ENCODE measurements at places on chromosomes 12 and 14.

DNA sequence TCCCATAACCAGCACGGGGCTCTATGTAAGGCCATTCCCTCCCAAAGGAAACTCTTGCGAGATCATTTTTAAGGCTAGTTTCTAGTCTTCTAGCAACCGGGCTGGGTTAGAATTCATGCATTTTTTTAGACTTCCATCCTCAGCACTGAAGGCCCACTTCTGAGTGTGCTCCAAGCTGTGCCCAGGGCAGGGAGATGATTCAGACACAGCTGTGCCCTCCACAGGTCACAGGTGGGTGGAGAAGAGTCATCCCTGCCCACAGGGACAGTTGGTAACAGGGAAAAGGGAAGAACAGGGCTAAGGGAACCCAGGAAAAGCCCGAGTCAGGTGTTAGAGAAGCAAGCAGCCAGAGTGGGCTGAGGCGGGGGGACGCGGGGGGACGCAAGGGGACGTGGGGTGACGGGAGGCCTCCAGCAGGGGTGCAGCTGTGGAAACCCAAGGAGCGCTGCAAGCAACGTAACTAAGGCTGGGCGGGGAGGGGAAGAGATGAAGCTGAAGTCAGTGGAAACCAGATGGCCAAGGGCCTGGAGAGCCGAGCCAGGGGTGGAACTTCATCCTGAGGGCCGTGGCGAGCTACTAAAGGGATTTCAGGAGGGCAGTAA lies 27.2 kb upstream of the PPP2R5C start:
- DNase-seq, result no peak

GRCh38 chr12:41772478-41772877 lies 372.2 kb downstream of the GXYLT1 start:
- no peak for DNase-seq

DNA sequence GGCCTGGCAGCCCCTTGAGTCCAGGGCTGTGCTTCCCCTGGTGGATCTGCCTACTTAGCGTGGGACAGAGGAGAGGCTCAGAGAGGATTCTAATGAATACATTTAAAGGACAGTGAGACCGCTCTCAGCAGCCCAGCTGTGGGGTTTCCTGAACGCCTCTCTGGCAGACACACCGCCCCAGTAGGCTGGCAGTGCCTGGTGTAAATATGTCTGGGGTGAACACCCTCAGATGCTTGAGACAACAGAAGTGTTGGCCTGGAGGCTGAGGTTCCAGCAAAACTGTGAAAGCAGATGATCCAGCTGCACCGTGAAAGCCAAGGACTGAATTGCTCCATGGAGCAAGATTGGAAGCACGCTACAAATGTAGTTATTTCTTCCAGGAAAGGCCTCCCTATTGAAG lies 55.1 kb downstream of the LRRC74A start:
- no peak for DNase-seq

DNA sequence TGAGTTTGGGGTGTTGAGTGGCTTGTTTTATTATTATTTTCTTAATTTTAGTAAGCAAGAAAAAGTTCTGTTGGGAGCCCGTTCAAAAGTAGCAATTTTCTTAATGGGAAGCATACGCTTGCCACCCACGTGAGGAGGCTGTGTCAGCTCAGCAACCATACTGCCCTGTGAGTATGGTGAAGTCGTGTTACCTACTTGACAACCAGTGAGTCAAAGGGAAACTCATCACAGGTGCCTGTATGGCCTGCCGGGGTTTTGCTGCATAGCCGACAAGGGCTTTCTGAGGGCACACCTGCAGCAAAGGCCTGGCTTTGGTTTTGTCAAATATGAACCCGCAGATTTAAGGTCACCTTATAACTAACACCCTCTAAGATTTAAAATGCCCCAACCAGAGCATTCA lies 31.1 kb downstream of the PITPNM2 start:
- no peak for DNase-seq

DNA sequence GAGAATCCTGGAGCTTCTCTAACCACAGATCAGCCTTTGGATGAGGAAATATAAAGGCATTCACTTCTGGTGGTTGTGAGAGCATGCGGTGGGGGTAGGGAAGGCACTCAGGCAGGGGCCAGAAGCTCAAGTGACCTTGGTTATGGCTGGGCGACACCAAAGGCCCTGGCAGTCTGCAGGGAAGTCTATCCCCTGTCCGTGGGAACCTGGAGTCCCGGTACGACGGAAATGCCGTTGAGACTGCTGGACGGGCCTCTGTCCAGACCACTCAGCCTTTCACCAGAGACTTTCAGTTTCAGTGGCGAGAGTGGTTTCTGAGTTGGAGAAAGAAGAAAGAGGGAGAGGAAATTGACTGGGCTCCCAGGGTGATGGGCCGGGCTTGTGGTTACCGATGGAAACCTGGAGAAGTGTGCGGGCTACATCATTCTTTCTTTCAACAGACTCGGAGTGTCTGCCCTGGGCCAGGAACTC lies 20.9 kb downstream of the ISCA2 start:
- DNase-seq, result no peak

DNA sequence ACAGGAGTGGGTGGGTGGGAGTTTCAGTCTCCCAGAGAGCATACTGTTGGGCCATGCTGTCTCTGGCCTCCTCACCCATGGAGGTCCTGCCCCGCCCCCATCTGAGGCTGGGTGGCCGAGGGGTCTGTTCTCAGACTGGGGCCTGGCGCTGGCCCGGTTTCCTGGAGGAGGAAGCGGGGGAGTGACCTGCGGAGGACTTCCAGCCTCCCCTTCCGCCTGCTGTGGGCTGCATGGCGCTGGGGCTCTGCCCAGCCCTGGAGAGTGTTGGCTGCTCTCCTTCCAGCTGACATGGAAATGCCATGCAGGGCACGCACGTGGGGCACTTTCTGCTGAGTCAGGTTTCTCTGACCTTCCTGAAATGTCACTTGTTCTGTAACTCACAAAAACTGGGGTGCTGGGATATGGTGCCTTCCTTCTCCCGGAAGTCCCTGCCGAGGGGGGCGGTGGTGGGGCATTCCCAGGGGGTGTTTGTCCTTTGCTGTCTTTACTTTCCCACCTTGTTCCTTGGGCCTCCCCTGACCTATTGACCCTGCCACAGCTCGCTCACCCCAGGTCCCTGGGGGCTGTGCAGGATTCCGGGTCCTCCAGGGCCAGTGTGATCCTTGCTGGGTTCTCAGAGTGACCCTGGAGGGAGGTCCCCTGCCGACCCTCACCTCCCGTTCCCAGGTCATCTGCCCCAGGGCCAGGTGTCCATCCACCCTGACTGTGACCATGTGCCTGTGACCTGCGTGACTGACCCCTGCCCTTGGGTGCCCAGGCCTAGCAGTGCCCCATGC lies 23.6 kb downstream of the PACS2 start:
- DNase-seq, result no peak

DNA sequence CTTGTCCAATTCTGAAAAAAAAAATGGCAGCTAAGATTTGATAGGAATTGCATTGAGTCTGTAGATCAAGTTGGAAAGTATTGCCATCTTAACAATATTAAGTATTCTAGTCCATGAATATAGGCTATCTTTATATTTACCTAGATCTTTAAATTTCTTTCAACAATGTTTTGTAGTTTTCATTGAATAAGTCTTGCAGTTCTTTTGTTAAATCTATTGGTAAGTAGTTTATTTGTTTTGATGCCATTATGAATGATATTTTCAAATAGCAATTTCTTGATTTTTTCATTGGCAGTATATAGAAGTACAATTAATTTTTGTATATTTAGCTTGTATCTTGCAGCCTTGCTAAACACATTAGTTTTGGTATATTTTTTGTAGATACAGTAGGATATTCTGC lies 71.6 kb downstream of the SYNE2 start:
- no peak for DNase-seq

DNA sequence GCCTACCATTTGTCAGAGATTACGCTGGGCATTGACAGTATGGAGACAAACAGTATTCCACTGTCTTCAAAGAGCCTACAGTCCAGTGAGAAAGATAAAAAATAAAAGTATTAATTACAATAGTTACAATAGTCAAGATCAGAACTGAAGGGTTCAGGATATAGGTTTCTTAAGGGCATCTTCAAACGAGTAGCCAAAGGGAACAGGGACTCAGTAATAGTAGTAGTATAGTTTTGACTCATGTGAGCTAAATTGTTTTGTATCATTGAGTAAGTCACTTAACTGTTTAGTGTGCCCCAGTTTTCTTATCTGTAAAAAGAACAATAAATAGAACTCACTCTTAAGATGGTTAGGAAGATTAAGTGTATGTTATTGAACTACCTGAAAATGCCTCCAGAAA lies 123.6 kb downstream of the METTL25 start:
- DNase-seq, result no peak

DNA sequence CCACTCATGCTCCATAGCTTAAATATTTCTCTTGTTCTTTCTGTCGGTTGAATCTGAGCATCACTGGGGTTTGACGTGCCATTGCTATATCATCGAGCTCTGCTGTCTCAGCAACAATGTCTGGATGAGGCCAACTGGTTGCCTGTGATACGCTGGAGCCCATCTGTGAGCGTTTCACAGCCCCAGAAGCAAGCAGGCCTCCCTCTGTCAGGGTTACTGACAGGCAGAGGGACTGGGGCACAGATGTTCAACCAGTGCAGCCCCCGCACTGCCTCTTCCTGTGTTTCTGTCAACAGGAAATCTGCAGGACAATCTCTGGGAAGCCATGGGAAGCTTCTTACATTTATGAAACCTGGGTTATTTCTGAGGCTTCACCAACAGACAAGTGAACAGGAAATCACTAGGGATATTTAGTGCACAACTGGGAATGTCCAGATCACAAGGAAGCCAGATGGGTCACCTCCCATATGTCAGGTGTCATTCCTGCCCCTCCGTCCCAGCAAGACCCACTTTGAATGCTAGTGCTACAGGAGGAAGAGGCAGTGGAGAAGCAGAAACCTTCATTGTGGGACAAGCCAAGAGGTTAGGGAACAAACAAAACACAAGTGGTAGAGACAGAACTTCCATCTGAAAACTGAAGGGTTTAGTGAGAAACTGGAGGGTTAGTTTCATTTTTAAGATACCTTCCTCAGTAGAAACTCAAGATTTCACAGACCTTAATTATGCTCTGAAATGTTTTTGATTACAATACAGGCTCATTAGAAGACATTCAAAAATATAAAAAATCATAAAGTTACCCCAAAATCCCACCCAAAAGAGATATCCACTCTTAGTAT lies 24.1 kb downstream of the DMAC2L start:
- DNase-seq, result peak; percentile 60

- DNase-seq, result no peak
Observed at GRCh38 chr14:103880348-103881267, 33.2 kb upstream of the PPP1R13B start.

DNA sequence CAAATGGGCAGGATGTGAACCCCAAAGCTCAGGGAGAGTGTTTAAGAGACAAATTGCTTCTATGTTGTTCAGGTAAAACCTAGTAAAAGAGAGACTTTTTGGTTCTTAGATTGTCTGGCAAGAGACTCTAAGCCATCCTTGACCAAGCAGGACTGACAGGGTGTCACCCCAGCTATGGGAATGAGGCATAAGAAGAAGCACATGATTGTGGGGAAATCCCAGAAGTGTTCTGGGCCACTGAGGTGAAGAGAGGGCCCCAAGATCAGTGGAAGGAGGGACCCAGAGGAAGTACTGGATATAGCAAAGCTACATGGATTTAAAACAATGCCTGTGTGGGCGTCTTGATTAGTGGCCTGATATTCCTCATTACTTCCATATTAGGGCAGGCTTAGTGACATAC lies 99.0 kb downstream of the SAMD4A start:
- DNase-seq, result no peak

DNA sequence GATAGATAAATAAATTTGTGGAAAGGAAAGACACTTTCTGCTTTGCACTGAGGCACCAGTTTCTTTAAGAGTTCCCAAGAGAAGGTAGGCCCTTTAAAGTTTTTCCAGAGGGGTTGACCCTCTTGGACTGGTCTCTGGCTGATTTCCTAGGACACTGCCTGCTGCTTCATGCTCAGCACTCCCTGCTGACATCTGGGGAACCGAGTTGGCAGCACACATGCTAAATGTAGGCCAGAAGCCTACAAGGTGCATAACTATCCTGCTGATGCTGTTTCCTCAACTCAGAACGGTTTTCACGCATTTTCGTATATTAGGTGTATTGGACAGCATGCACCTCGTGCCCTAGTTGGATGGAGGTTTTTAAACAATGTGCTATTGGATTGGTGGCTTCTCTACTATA lies 887.2 kb upstream of the SEL1L start:
- DNase-seq, result no peak

GRCh38 chr14:34643361-34643760 lies 13.4 kb upstream of the SNX6 start:
- DNase-seq, result no peak

GRCh38 chr14:78764240-78764639 lies 594.1 kb downstream of the NRXN3 start:
- DNase-seq, result no peak

- no peak for DNase-seq
Observed at GRCh38 chr12:96039516-96039915, 4.1 kb upstream of the LTA4H start.

DNA sequence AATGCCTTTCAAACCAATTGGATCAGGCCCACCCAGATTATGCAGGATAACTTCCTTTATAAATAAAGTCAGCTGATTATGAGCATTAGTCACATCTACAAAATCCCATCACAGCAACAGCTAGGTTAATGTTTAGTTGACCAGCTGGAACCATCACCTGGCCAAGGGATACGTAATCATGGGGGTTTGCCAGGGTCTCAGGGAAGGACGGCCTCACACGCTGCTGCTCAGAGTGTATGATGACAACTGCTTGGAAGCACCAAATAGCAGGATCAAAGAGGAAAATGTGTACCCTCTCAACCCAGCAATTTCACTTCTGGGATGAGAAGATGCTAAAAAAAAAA lies 162.6 kb downstream of the SLC15A4 start:
- no peak for DNase-seq

DNA sequence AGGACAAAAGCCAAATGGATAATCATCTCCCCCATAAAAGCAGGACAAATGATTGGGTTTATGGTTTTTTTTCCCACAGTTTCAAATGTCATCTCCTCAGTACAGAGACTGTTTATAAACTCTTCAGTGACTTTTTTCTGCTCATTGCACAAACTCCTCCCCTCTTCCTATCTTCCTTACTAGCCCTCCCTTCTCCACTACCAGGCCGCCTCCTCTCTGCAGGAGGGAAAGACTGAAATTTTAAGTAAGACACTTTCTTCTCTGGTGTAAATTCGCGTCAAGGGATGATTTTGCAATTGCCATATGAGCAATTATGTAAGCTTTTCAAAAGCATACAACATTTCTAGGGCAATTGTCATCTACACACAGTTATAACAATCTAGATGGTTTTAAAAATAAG lies 37.0 kb downstream of the BTG1 start:
- DNase-seq, result peak; percentile 35

- DNase-seq, result no peak
Observed at GRCh38 chr12:115268451-115268850, 584.5 kb upstream of the TBX3 start.

- DNase-seq, result peak; percentile 19
Observed at GRCh38 chr12:60205500-60205899, 609.7 kb downstream of the SLC16A7 start.

- DNase-seq, result no peak
Observed at GRCh38 chr12:113305281-113305856, 29.5 kb downstream of the SLC8B1 start.
